ENCODE measurements at places on chromosomes 16 and 17. TPM values are rescaled to one million over a fixed set of nuclear protein-coding genes. Genes with fewer than 3 reads are reported as not detected.

TRIM47 gene
- total RNA-seq, result 58.9 TPM

ATP2A3 gene
- total RNA-seq, result 37.2 TPM

USP36 gene
- total RNA-seq, result 95.9 TPM

SHCBP1 gene
- total RNA-seq, result 0.49 TPM

HBQ1 gene
- not detected for total RNA-seq

NT5M gene
- 0.92 TPM for total RNA-seq

HAS3 gene
- 2.7 TPM for total RNA-seq

PRR29 gene
- not detected for total RNA-seq

DRC3 gene
- 0.27 TPM for total RNA-seq

CD300E gene
- total RNA-seq, result 10.4 TPM

KRT222 gene
- 0.63 TPM for total RNA-seq

DNA sequence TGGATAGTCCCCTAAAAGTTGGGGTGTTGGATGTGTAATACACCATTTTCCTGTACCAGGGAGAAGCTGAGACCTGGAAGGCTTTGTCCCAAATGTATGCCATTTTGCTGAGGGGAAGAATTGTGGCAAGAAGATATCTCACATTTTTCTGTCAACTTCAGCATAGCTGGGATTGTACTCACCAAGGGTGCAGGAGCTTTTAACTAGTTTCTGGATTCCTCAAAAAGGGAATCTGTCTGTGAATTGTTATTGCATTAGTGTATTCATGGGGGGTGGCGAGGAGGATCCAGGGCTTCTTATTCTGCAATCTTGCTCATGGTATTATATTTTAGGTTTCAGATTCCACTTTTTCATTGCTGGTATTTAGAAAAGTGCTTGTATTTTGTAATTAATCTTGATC lies 208.2 kb upstream of the MYOCD start:
- DNase-seq, result no peak

GRCh38 chr17:48646183-48647102 lies 20.3 kb upstream of the HOXB9 start:
- no peak for DNase-seq

- DNase-seq, result peak; percentile 65
Measured at GRCh38 chr16:69711115-69711740, 15.1 kb downstream of the NQO1 start.

- no peak for DNase-seq
Measured at GRCh38 chr16:87780385-87780989, 14.7 kb upstream of the KLHDC4 start.

GRCh38 chr17:15659663-15660062 lies 24.4 kb downstream of the TRIM16 start:
- DNase-seq, result no peak

DNA sequence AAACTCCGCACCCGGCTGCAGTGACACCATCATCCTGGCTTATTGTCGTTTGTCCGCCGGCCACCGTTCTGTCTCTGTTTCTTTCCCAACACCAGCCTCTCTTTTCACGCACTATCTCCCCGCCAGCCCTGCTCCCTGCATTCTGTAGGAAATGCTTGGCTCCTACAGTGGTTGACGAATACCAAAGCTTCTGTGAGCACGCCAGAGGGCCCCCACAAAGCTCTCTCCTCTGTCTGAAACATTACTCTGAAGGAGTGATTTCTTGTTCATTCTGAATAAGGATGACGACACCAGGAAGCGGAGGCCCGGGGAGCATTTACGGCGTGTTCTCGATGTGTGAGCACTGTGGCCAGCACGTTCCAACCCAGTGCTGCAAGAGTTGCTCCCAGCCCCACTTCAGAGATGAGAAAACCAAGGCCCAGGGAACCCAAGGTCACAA lies 58.8 kb downstream of the ADCY9 start:
- DNase-seq, result no peak

DNA sequence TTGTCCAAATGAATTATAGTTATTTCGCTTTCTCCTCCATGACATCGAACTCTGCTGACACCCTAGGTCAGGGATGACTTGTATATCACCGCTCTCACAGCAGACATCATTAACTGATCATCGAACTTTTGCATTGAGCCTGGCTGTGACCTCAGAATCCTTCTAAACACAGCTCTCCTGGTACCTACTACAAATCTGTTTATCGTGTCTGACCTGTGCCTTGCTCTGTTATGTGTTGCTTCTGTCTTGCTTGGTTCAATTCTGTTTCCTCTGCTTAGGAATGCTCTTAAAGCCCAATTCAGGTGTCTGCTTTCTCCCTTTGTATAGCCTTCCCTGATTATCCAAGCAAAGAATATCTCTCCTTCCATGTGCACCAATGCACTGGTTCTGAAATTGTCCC lies 78.3 kb downstream of the CYLD start:
- no peak for DNase-seq

- no peak for DNase-seq
Measured at GRCh38 chr16:56984639-56985038, 4.7 kb upstream of the NLRC5 start.

DNA sequence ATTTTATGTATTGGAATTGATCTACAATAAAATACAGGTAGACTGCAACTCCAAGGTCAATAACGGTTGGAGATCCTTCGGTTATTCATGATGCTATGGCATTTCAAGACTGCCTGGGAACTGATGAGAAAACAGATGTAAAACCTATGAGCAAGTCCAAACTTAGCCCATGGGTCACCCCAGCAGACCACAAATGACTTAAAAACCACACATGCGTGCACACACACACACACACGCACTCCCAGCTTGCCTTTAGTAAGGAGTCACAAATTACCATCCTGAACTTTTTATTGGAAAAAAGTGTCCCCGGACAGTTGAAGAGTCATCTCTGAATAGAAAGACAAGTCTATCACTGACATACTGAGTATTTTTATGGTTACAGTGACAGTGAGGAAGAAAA lies 26.7 kb downstream of the TRIM25 start:
- DNase-seq, result no peak

DNA sequence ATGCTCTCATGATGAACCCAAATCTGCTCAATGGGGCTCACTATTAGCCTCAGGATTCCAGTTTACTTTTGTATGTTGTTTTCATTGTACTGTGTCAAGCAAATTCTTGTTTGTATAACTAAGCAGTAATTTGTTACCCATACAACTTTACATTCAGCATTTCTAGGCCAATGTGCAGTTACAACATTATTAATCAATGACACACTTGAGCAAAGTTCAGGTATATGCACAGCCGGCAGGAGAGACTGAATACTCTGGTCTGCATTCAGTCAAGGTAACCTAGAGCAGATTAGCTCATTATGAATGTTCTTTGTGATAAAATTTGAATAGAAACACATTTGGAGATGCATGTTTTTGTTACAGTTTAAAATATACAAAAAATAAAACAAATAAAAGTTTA lies 2.2 kb upstream of the MYO1D start:
- no peak for DNase-seq

DNA sequence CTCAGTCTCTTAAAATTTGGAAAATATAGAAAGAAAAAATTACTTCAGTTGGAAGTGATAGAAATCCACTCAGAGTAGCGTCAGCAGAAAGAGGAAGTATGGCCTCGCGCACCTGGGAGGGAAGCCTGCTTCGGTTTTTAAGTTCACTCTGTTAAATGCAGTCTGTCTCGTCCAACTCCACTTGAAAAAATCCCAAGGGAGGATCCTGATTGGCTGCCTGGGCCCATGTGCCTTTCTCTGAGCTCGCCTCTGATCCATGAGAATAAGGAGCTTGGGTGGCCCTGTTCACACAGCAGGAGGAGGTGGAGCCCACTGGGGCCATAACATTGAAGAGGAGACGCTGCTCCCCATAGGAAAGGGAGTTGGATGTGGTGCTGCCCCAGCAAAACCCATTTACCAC lies 40.7 kb downstream of the DNAJA2 start:
- DNase-seq, result no peak

- no peak for DNase-seq
Measured at GRCh38 chr17:15965528-15965927, 20.6 kb downstream of the ADORA2B start.

- DNase-seq, result no peak
Measured at GRCh38 chr17:77286641-77287431, 146.1 kb downstream of the SEC14L1 start.

DNA sequence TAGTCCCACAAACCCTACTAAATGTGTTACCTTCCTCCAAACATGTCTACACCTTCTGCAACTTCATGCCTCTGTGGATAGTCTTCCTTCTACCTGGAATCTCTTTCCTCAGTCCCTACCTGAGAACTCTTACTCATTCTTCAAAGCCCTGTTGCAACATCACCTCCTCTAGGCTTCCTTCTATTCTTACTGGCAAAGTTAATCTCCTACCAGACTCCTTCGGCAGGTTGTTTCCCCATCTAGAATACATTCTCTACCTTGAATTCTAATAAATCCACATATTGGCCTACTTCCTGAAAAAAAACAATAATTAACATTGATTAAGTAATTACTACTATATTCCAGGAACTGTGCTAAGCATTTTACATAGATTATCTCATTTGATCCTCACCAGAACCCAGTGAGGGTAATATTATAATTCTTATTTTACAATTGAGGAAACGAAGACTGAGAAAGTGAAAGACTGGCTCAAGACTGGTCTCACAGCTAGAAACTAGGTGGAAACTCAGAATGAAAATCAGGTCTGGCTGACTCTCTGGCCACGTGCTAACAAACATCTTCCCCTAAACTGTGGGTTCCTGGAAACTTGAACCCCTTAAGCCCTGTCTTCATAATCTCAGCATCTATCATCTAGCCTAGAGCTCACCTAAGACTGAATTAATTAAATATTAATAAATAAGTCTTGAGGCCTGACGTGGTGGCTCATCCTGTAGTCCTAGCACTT lies 4.6 kb upstream of the STAT3 start:
- no peak for DNase-seq

- no peak for DNase-seq
Measured at GRCh38 chr17:82959242-82959930, 119.6 kb upstream of the ZNF750 start.

DNA sequence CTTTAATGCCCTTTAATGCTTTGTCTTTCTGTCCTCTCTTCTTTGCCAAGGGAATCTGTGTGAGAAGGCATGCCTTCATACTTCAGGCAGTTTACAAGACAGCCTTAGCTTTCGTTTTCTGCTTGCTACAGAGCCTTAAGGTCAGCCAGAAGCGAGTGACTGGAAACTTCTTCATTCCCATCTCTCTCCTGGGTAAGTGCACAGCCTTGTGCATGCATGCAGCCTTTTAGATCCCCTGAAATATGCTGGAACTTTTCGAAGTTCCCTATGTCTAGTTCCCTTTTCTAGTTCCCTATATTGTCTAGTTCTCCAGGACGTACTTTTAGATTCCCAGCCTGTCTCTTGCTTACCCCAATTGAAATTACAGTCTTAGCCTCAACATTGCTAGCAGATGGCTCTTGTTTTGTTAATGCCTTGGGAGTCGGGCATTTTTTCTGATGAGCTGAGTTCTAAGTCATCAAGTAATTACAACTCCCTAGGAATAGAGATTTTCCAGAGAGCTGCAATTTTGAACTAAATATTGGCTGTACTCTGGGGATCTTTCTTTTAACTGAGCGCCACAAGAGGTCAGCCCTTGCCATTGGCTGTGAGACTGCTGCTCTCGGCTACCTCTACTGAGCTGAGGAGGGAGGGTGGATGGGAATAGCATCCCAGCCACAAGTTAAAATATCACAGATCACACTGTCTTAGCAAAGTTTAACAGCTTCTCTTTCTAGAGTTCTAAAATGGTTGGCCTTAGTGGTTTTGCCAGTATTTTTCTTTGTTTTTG lies 22.7 kb upstream of the PPM1D start:
- DNase-seq, result no peak

GRCh38 chr16:48386559-48387312 lies 1.5 kb upstream of the SIAH1 start:
- no peak for DNase-seq

DNA sequence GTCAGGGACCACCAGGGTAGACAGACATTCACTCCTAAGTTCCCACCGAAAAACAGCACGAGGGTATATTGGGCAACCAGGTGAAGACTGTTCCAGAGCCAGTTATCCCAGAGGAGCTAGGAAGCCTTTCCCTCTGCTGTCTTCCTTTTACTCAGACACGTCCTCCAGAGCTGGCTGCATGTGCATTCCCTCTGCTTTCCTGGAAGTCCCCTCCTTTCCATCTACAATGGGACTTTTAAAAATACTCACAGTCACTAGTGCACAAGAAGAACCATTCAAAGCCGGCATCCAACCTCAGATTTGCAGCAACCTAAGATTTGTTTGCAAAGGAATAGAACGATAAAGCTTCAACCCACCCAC lies 32.5 kb upstream of the CRISPLD2 start:
- DNase-seq, result no peak

DNA sequence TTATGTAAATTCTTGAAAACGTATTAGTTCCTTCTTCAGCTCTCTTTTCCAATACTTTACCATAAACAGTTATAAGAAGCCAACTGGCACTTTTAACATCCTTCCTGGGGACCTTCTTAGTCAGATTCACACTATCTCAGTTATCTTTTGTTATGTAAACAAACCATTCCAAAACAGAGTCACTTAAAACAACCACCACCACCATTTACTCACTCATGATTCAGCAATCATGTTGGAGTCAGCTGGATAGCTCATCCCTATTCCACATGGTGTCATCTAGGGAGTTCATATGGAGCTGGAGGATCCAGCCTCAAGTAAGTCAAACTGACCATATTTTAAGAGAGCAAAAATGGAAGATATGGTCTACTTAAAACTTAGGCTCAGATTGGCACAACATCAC lies 240.3 kb upstream of the IRX3 start:
- DNase-seq, result no peak

DNA sequence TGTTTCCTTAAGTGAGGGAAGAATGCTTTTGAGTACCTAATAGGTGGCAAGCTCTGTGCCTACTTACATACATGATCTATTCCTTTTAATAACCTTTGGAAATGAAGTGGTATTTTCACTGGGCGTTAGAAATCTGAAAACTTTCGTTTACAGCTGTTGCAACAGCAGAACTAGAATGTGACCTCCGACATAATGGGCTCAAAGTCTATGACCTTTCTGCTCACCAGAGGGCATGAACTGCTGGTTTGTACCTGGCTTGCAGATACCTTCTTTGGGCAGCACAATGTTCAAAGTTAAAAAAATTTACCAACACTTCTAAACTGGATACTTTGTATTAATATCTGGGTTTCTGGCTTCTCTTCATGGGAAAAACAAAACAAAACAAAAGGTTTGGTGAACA lies 24.3 kb downstream of the CA4 start:
- DNase-seq, result no peak

GRCh38 chr17:16923904-16924695 lies 47.8 kb downstream of the TNFRSF13B start:
- no peak for DNase-seq

- DNase-seq, result no peak
Measured at GRCh38 chr17:4635823-4636375, 5.6 kb downstream of the ALOX15 start.

DNA sequence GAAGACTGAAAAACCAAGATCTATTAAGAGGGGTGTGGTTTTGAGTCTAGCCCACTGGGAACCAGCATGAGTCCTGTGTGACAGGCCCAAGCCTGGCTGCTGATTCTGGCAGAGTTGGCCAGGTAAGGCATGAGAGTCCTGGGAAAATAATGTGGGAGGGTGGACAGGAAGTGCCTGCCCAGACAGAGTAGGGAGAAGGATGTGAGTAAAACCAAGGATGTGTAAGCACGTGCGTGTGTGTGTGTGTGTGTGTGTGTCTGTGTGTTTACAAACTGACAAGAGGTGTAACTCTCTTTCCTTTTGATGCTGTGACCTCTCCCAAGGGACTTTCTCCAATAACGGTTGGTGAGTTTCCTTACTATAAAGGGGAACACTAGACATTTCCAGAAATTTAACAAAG lies 15.6 kb upstream of the TEX2 start:
- no peak for DNase-seq

GRCh38 chr17:36546418-36547093 lies 1.8 kb downstream of the GGNBP2 start:
- no peak for DNase-seq

- DNase-seq, result no peak
Measured at GRCh38 chr16:20242568-20243255, 84.6 kb downstream of the GP2 start.

- DNase-seq, result no peak
Measured at GRCh38 chr17:29722411-29723198, 99.9 kb upstream of the CORO6 start.
